ENCODE measurements at places on chromosomes 5 and 9. TPM values are rescaled to one million over a fixed set of nuclear protein-coding genes. Genes with fewer than 3 reads are reported as not detected.

Gene TRPM3
- not detected for total RNA-seq

Gene GNG10
- 59.7 TPM for total RNA-seq

Gene DIPK1B
- total RNA-seq: 6.2 TPM

Gene BAG1
- 114 TPM for total RNA-seq

Gene FCN2
- not detected for total RNA-seq

Gene TBC1D2
- total RNA-seq: 11.4 TPM

Gene PHF24
- total RNA-seq: 0.19 TPM

Gene IRGM
- not detected for total RNA-seq

Gene PTPN3
- 19.2 TPM for total RNA-seq

Gene CDH9
- not detected for total RNA-seq

Gene SOX30
- not detected for total RNA-seq

Gene PCAT7
- total RNA-seq: 0.72 TPM

Gene FTMT
- total RNA-seq: not detected

Gene SPATA31C1
- total RNA-seq: not detected

Gene OR1Q1
- 0.16 TPM for total RNA-seq

Gene FSD1L
- 5.1 TPM for total RNA-seq

Gene TRMO
- total RNA-seq: 11.6 TPM

Gene FAM78A
- 0.44 TPM for total RNA-seq

Gene NRARP
- 3.0 TPM for total RNA-seq

Gene TAL2
- total RNA-seq: 0.45 TPM

Gene KCNV2
- total RNA-seq: not detected

Gene ARL10
- 0.97 TPM for total RNA-seq

Gene C6
- total RNA-seq: not detected

Gene CCIN
- total RNA-seq: not detected

Gene GRAMD2B
- total RNA-seq: 1.3 TPM

Gene TMEM171
- 4.6 TPM for total RNA-seq

Gene SPINK7
- not detected for total RNA-seq

Gene WNT8A
- not detected for total RNA-seq

Gene ASPN
- total RNA-seq: not detected

Gene AQP7
- total RNA-seq: 0.33 TPM

Gene GABRA1
- not detected for total RNA-seq

Gene NUTM2G
- not detected for total RNA-seq

Gene TMEM252
- not detected for total RNA-seq

Gene ADAMTS12
- total RNA-seq: 7.6 TPM

Gene CCL27
- total RNA-seq: not detected

Gene LIFR
- 11.4 TPM for total RNA-seq

Gene LMAN2
- total RNA-seq: 214 TPM

Gene SLC27A4
- 46.4 TPM for total RNA-seq

Gene PTBP3
- total RNA-seq: 44.7 TPM

Gene CDC20B
- 0.08 TPM for total RNA-seq

Measured in A549 treated with dexamethasone at 1 μM for 4 hours (cell line).